ENCODE measurements at places on chromosomes 4 and X. TPM values are rescaled to one million over a fixed set of nuclear protein-coding genes. Genes with fewer than 3 reads are reported as not detected.

DNA sequence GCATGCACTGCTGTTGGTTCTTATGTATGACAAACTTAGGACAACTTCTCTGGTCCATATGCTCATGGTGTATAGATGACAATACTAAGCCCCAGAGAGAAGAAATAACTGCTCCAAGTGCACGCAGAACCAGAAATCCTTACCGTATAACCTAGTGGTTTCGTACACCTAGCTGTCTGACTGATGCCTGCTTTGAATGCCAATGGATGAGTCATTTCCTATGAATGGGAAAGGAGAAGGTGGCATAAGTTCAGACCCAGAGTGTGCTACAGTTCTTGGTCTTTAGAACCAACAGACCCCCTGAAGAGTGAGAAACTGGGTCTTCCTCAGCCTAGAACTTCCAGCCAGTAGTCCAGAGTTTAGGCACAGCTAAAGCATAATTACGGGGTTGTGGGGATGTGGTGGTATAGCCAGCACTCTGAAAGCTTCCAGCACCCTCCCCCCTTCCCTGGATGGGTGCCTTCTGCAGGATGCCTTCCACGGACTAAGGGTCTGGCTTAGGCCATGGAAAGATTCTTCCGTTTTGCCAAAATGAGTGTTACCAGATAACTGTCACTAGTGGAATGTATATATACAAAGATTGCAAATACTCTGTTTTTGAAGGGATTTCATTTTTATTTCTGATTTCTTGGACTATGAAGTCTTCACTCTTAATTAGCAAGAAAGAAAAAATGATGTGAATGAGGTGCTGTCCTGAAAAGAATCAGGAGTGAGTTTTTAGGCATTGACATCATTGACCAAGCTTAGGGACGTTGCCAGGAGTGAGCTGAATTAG lies 84.6 kb upstream of the PACRGL start:
- no peak for DNase-seq

GRCh38 chrX:87468941-87469340 lies 48.7 kb upstream of the KLHL4 start:
- DNase-seq, result no peak

DNA sequence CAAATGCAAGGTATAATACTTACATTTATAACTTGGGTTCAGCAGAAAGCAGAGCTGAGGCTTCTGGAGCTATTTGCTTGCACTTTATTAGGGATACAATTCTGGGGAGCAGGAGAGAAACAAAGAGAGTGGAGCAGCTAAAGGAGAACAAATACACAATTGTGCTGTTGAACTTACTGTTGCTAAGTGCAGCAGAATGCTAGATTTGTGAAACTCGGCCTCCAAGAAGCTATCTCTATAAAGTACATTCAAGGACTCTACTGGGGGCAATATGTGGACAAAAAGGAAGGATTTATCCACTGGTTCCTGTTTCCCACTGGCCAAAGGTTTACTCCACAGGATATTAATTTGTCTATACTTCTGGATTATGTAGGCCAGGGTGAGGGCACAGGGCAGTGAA lies 86.8 kb downstream of the PPP1R2C start:
- no peak for DNase-seq

DNA sequence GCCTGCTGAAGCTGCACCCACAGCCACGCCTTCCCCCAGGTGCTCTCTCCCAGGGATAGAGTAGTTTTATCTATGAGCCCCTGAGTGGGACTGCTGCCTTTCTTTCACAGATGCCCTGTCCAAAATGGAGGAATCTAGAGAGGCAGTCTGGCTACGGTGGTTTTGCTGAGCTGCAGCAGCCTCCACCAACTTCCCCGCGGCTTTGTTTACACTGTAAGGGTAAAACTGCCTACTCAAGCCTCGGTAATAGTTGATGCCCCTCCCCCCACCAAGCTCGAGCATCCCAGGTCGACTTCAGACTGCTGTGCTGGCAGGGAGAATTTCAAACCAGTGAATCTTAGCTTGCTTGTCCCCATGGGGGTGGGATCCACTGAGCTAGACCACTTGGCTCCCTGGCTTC lies 84.5 kb downstream of the PRKG2 start:
- DNase-seq, result no peak

DNA sequence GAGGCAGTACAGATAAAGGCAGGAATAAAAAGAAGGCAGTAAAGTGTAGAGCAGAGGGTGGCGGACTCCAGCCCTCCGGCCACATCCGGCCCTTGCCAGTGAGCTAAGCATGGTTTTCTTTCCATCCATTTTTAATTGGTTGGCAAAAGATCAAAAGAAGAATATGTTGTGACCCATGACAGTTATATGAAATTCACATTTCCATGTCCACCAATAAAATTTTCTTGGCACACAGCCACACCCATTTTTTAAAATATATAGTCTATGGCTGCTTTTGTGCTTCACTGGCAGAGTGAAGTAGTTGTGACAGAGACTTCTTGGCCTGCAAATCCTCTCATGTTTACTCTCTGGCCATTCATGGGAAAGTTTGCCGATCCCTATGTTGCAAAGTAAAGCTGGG lies 29.8 kb downstream of the SLC9A6 start:
- DNase-seq, result no peak

Gene MTTP
- total RNA-seq, result 0.41 TPM

DNA sequence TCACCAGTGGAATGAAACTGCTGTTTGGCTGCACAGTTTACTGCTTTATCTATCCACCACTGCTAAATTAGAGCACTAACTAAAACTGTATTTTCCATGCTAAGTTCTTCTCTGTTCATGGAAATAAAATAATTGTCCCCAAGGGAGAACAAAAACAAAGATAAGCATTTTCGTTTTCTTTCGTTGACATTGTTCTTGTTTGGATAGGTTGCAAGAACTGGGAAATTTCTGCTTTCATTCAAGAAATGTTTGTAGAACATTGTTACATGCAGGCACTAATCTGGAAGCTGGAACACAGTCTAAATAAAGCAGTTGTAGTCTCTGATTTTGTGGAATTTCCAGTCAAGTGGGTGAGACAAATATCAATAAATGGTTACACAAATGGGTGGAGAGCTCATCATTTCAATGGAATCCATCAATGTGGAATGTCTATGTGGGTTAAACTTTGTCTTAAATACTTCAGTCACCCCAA lies 5.8 kb upstream of the CXCL8 start:
- no peak for DNase-seq

GRCh38 chrX:76931518-76931917 lies 504.0 kb downstream of the MAGEE1 start:
- DNase-seq, result no peak

DNA sequence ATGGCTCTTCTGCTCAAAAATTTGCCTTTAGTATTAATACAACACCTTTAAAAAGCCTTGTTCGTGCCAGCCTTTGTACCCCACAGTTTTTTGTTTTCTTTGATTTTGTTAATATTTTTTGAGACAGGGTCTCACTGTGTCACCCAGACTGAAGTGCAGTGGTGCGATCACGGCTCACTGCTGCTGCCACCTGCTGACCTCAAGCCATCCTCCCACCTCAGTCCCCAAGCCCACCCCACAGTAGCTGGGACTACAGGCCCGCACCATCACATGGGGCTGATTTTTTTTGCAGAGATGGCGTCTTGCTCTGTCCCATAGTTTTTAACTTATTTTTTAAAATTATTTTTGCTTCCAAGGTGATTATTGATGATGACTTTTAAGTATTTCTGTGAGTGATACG lies 134.0 kb downstream of the HTR2C start:
- no peak for DNase-seq

Gene PAGE2B
- 2.0 TPM for total RNA-seq

Gene GLRA2
- total RNA-seq, result not detected

GRCh38 chrX:49176421-49177326 lies 5.0 kb downstream of the PLP2 start:
- no peak for DNase-seq

Gene TACR3
- total RNA-seq, result not detected

Gene FAM53A
- total RNA-seq, result 32.9 TPM

- no peak for DNase-seq
Measured at GRCh38 chr4:82515705-82516104, 46.1 kb downstream of the TMEM150C start.

DNA sequence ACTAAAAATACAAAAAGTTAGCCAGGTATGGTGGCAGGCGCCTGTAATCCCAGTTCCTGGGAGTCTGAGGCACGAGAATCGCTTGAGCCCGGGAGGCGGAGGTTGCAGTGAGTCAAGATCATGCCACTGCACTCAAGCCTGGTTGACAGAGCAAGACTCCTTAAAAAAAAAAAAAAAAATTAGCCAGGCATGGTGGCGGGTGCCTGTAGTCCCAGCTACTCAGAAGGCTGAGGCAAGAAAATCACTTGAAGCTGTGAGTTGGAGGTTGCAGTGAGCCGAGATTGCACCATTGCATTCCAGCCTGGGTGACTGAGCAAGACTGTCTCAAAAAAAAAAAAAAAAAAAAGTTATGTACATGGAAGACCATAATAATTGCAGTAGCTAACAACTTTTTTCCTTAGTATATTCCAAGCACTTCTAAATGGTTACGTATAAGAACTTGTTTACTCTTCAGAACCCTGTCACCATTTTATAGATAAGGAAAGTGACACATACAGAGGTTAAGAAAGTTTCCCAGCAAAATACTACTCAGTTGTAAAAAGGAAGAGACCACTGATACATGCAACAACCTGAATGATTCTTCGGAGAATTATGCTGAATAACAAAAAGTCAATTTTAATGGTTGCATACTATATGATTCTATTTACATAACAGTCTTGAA lies 24.5 kb downstream of the RUFY3 start:
- no peak for DNase-seq

GRCh38 chr4:84500386-84501201 lies 1.5 kb upstream of the NKX6-1 start:
- no peak for DNase-seq

- no peak for DNase-seq
Measured at GRCh38 chr4:126604268-126604867, 1028.4 kb upstream of the INTU start.

GRCh38 chr4:103757631-103758030 lies 37.8 kb upstream of the TACR3 start:
- no peak for DNase-seq

- no peak for DNase-seq
Measured at GRCh38 chr4:3196670-3197359, 52.1 kb upstream of the MSANTD1 start.

DNA sequence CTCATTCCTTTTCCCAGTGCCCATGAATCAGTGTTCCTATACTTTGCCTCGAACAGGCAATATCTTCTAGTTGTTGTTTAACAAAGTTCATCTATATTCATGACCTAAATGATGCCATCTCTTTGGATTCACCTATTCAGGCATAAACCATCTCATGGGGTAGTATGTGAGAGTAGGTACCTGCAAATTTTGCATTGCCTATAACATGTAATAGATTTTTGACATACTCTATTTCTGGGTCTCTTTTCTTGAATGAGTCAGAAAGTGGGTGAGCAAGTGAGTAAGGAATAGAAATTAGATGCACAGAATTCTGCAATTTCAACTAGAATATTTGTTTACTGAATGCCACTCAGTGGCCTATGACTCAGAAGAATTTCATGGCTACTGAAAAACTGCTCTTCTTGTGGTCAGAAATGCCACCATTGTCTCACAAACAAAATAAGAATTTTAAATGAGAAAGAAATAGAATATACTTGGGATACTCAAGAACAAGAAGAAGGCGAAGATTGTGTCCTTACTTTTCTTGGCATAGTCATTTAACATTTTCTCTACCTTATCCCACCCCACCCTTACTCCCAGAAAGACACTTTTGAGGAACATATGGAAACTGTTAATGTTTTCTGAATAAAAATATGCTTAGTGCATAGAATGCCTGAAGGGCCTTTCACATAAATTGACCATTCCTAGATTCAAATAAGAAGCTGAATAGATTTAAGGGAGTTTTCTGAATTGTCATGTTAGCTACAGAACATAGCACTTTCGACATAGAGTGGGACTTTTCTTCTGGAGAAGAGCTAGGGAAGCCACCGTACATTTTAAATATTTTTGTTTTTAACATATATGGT lies 86.8 kb downstream of the HHIP start:
- DNase-seq, result no peak

GRCh38 chrX:19086102-19086772 lies 36.0 kb downstream of the ADGRG2 start:
- DNase-seq, result no peak

Gene HS3ST1
- total RNA-seq, result 3.2 TPM

DNA sequence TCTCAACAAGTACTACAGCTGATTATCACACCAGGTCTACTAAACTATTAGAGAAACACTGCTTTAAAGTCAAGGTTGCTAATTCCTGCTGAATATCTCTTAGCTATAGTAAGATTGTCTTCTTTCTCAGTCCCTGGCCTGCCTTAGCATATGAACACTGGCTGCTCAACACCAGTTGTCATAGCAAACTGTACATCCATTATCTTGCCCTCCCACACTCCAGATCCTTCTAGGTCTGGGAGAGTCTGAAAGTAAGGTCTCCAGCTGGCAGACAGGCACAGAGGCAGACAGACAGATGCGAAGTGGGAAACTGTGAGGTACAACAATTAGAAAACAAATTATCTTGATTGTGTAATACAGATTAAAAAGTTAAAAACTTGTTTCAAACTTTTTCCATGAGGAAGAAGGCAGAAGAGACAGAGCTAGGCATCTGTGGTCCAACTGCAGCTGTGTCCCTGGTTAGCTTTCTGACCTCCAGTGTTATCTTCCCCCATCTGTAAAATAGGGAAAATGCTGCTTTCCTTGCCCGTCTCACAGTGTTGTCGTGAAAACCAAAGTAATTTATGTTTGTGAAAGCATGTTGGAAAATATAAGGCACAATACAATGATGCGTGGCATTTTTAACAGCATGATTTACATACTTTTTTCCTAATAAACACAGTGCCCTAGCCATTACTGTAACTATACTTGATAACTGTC lies 133.8 kb downstream of the KLHL13 start:
- no peak for DNase-seq

GRCh38 chr4:152217896-152218295 lies 318.0 kb downstream of the FBXW7 start:
- no peak for DNase-seq

Gene CLDN2
- total RNA-seq, result not detected

DNA sequence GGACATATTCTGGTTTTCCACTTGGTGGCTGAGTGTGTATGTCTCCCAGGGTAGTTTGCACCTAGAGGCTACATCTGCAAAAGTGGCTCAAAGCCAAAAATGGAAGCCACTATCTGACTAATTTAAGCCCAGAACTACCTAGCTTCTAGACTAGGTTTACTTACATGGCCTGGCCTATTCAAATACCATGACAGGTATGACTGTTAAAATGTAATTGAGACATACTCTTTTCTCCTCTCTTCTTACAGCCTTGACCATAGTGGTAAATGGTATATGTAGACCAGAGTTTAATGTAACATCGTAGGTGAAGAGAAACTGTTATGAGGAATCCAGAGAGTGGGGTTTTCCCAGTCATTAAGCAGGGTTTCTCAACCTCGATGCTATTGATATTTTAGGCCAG lies 2.6 kb upstream of the TRPC5 start:
- DNase-seq, result no peak

Gene BEND2
- total RNA-seq, result not detected

- no peak for DNase-seq
Measured at GRCh38 chrX:136816975-136817374, 36.2 kb upstream of the ARHGEF6 start.

GRCh38 chrX:67624325-67624724 lies 80.5 kb downstream of the AR start:
- DNase-seq, result no peak

DNA sequence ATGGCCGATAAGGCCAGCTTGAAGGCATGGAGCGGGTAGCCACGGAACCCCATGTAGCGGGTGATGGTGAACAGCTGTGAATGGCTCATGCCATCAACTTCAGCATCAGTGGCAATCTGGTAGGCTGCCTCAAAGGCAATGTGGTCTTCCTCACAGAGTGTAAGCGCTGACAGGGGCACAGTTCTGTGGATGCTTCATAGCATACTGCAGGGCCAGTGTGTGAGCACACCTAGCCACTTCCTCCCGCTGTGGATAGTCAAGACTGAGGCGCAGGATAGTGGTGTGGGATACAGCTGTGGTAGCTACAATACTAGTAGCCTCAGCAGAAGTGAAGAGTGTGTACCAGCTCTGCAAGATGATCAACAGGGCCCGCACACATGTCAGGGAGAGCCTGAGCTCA lies 40.5 kb downstream of the C4orf33 start:
- no peak for DNase-seq

Data from transverse colon (tissue), 4 donors.